ENCODE measurements at places on chromosomes 11 and 22. TPM values are rescaled to one million over a fixed set of nuclear protein-coding genes. Genes with fewer than 3 reads are reported as not detected.

The PRR33 gene
- total RNA-seq = not detected

The OR8H3 gene
- not detected for total RNA-seq

The OR51V1 gene
- not detected for total RNA-seq

The PATE2 gene
- total RNA-seq = not detected

The CLCF1 gene
- not detected for total RNA-seq

The ACRV1 gene
- total RNA-seq = not detected

The TBX10 gene
- total RNA-seq = not detected

The KCNQ1OT1 gene
- 2.8 TPM for total RNA-seq

The MUC2 gene
- total RNA-seq = not detected

The BRD1 gene
- total RNA-seq = 33.8 TPM

The PKP3 gene
- 18.7 TPM for total RNA-seq

The TTLL12 gene
- 129 TPM for total RNA-seq

The KCNK7 gene
- not detected for total RNA-seq

The SLC22A12 gene
- not detected for total RNA-seq

The IGSF9B gene
- total RNA-seq = 41.2 TPM

The MIOX gene
- total RNA-seq = 0.16 TPM

The IFITM5 gene
- not detected for total RNA-seq

The PCNX3 gene
- total RNA-seq = 41.2 TPM

The UBQLN3 gene
- not detected for total RNA-seq

The DEPDC5 gene
- total RNA-seq = 19.7 TPM

The OTOG gene
- total RNA-seq = 0.78 TPM

The RBMXL2 gene
- total RNA-seq = not detected

The MSANTD2 gene
- 39.5 TPM for total RNA-seq

The EPS8L2 gene
- 34.1 TPM for total RNA-seq

Measured in GM23338 (cell line).